Fibroblast of the conjunctiva (primary cell): ENCODE measurements at places on chromosomes 3 and 15.

DNA sequence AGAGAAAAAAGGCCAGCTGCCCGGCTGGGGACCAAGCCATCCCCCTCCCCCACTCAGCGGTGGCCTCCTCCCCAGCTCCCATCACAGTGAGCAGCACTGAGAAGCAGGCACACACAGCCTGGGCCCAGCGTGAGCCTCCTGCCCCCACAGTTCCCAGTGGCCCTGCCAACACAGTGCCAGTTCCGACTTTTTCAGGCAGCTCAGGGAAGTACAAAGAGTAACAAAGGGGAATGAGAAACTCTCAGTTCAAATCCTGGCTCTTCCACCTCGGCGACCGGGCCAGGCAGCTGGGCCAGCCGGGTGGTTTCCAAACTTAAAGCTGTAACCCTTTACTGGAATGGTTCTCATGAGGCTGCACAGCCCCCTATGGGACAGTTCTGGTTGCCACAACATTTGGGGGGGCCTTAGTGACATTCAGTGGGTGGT, 18.5 kb downstream of the TNK2 start:
- DNase-seq, result no peak

- DNase-seq, result no peak
Observed at GRCh38 chr15:79602731-79603130, 170.6 kb downstream of the MINAR1 start.

DNA sequence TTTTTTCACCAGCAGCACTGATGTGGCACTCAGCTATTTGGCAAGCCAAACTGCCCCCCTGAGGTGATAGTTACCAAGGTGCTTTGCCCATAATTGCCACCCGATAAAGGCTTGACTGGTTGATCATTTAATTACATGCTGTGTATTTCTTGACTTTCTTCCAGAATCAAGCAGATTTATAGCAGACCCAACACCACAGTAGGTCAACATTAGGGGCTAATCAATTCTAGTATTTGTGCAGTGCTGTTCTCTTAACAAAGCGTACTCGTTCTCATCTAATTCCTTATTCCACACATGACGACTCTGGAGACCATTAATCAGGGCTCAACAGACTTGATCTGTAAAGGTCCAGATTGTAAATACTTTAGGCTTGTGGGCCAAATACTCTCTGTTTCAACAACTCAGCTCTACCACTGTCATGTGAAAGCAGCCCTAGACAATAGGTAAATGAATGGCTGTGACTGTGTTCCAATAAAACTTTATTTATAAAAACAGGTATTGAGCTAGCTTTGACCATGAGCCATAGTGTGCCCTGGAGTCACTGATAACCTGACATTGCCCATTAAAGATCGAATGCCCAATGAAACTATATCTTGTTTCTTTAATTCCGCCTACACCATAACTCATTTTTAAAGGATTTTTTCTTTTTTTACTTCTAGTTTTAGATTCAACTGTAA, 119.1 kb upstream of the TMC3 start:
- no peak for DNase-seq

DNA sequence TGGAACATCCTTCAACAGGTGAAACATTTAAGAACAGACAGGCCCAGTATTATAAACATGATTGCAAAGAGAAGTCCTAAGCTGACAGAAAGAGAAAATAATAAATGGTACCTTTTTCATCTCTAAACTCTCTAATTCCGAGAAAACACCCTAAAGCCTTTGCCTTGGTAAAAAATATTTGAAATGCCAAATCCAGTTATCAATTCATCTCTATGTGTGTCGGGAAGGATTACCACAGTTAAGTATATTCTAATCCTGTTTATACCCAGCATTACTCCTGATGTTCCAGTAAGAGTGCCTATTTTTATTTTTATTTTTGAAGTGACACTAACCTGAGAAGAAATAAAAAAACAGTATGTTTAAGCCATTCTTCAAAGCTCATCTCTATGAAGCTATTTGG, 219.3 kb upstream of the NANOGP8 start:
- no peak for DNase-seq

DNA sequence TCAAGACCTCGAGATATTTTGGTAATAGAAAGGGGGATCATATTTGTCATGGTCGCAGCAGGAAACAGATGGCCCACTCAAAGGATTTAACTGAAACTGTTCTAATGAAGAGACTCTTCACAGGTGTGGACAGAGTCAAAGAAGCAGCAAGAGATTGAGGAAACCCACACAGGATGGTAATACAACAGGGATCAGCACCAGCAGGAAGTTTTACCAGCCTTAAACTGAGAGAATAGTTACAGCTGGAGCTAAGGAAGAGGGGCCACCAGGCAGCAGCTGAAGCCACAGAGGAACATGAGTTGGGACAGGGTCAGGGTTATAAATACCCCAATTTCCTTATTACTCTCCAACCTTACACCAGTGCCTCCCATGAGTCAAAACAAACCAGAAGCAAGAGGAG, 131.8 kb upstream of the UBE2E2 start:
- no peak for DNase-seq

GRCh38 chr15:69415381-69415780, 1.2 kb downstream of the KIF23 start:
- no peak for DNase-seq

DNA sequence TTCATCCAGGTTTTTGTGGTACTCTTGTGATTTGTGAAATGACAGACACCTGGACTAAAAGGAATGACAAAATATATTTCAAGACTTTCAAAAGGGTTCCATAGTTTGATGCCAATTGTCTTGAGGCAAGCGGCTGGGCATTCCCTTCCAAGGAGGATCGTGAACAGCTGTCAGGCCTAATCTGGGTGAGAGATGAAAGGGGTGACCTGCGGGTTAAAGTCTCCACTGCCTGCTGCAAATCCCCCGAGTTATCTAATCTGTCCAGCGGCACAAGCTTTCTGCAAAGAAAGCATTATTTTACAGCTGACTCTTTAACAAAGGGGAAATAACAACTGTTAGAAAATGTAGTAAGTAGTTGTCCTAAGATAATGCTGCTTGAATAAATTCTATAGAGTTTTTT, 128.7 kb upstream of the MB21D2 start:
- DNase-seq, result no peak

- DNase-seq, result no peak
Observed at GRCh38 chr15:80957976-80958375, 31.6 kb downstream of the MESD start.

- no peak for DNase-seq
Observed at GRCh38 chr15:55796321-55796965, 53.5 kb upstream of the PRTG start.

DNA sequence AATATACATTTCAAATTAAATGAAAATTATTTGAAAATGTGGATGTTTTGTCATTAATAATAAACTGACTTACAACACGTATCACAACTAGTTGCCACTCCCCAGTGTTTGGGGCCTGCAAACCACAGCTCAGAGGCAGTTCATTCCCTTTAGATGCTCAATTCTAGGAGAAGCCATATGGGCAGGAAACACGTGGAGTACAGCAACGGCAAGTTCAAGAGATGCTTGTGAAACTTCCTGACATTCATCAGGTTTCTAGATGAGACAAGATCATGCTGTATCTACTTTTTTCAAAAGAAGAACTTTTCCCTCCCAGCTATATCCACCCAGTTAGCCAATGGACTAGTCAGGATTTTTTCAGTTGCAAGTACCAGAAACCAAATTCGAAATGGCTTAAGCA, 17.6 kb upstream of the PLA2G4D start:
- no peak for DNase-seq

DNA sequence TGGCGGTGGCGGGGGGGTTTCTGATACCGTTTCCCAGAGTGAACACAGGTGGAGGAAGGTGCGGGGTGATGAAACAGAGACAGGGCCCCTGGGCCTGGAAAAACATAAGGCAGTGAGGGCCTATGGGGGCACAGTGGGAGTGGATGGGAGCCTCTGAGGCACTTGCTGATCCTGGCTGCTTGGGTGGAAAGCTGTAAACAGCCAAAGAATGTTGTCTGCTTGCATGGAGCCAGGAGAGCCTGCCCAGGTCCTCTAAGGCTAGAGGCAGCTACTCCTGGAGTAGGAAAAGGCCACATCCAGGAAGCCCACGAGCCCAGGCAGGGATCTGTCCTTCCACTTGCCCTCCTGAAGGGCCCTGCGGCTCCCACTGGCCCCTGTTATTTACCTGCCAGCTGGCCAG, 2.9 kb upstream of the SEMA3B start:
- DNase-seq, result no peak

DNA sequence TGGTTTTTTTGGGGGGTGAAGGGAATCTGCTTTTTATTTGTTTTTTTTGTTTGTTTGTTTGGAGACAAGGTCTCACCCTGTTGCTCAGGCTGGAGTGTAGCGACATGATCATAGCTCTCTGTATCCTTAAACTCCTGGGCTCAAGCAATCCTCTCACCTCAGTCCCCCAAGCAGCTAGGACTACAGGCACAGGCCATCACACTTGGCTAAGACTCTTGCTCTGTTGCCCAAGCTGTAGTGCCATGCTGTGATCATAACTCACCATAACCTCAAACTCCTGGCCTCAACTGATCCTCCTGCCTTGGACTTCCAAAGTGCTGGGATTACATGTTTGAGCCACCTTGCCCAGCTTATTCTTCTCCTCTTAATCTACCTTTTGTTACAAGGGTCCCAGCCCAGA, 31.8 kb downstream of the GPR176 start:
- no peak for DNase-seq

DNA sequence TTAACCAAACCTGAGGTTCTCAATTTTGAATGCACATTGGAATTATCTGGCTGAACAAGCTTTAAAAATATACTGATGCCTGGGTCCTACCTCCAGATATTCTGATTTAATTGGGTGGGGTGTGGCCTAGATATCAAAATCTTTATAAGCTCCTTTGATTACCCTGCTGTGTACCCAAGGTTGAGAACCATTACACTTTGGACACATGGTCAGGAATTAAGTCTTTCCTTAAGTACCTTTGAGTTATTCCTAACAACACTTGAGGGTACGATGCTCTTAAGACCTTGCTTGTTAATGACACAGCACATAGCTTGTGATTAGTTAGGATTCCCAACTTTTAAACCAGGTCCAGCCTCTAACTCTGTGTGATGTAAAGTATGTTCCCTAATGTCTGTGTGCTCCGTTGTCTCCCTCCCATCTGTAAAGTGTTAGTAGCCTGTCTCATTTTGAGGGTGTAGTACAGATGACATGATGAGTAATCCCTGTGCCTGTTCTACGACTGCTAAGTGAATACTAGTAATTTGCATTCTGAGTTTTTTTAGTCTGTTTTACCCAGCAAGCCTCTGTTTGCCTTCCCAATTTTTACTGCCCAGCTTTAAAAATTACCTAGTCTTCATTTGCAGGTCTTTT, 154.9 kb downstream of the KLHL25 start:
- DNase-seq, result peak; percentile 57

DNA sequence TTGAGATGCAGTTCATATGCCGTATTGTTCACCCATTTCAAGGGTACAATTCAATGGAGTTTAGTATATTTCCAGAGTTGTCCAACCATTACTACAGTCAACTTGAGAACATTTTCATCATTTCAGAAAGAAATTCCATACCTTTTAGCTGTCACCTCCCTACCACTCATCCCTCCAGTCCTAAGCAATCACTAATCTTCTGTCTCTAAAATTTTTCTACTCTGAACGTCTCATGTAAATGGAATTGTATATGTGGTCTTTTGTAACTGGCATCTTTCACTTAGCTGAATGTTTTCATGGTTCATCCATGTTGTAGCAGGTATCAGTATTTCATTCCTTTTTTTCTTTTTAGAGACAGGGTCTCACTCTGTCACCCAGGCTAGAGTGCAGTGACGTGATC, 51.1 kb downstream of the CMTM7 start:
- no peak for DNase-seq

DNA sequence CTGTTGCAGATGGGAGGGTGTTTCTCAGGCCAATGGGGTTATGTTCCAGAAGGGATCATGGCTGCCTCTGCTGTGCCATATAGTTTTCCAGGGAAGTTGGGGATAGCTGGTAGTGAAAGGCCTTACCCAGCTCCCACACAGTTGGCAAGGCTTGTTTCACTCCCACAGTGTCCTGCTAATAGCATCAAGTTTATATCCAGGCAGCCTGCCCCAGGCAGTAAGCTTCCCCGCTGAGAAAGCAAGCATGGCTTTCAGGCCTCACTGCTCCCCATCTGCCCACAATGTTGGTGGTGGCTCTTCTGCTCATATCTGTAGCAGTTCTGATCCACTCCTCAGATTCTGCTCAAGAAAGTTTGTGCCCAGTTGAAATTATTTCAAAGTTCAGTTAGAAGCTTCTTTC, 50.9 kb upstream of the DCBLD2 start:
- DNase-seq, result no peak

DNA sequence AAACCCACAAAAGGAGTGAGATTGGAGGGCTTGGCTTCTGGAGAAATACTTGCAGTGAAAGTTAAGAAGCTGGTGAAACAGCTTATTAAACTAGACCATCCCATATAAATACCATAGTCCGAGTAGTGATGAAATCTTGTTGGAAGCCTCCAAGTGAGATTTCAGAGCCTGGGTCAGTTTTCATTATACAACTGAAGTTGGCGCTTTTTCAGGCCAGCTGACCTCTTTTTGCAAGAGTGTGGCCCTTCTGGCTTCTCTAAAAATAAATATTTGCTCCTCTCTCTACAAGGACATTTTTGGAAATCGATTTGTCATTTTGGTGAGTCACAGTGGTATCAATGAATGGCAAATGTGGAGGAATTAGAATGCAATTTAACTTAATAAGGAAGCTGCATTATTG, 51.2 kb upstream of the THRB start:
- peak; percentile 73 for DNase-seq

DNA sequence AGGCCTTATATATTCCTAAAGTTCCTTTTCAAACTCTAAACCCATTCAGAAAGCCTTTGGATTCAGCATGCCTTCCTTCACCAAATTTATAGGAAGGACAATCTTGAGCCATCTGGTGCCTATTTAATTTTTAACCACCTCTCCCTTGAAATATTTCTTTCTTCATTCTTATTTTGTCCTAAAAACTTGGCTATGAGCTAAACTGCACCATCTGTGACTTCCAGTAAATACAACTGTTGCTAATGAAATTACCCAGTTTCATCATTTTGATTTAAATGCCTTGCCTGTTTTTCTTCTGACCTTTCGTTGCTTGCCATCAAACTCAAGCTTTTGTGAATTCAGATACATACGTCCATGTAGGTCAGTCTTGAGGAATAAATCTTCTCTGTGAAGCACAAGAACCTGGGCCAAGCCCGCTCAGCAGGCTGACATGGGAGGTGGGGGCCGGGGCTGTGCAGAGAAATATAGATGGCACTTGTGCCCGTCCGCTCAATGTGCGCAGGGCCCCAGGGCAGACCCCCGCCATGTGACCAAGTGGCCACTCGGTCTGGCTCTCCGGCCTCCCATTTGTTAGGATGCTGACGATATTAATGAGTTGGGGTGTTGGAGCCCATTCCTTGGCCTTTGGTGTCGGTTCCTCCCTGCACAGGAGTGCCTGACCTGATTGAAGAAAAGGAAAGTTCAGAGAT, 335.9 kb downstream of the VPS13C start:
- DNase-seq, result no peak

DNA sequence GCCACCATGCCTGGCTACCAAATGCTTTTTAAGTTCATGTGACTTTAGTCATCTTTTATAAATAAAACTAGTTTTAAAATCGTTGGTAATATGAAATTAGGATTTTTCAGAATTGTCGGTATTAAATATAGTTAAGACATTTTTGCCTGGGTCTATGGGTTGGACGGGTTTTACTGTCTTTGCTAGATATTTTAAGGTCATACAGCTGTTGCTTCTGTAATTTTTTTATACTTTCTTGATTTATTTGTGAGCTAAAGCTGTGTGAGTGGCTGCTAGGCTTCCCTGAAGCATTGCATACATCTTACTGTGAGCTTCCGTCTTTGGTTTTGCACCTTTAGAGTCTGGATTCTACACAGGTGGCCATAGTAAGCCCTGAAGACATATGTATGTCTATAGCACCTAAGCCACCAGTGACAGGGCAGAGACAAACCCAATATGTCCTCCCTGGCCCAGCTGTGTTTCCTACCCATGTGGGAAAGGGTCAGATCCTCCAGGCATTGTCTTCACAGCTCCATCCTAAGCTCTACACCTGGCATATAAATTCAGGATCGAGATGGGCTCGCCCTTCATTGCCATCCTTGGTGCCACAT, 16.6 kb upstream of the ZNF710 start:
- no peak for DNase-seq
